ENCODE measurements at places on chromosomes 13 and 19. TPM values are rescaled to one million over a fixed set of nuclear protein-coding genes. Genes with fewer than 3 reads are reported as not detected.

Gene TPT1
- total RNA-seq, result 1,364 TPM

Gene TMEM145
- total RNA-seq, result 1.5 TPM

Gene ZNF20
- total RNA-seq, result 2.0 TPM

Gene FBXO27
- 14.6 TPM for total RNA-seq

Gene EXOC3L2
- not detected for total RNA-seq

Gene OXGR1
- 0.40 TPM for total RNA-seq

Gene GSX1
- total RNA-seq, result not detected

Gene CDC34
- total RNA-seq, result 46.1 TPM

Gene SHD
- not detected for total RNA-seq

Gene SPRYD7
- total RNA-seq, result 5.3 TPM

Gene GRWD1
- 75.0 TPM for total RNA-seq

Gene DLEU7
- not detected for total RNA-seq

Gene CEACAM16
- not detected for total RNA-seq

Gene ZNF221
- total RNA-seq, result 8.3 TPM

Gene ATP8B3
- 5.9 TPM for total RNA-seq

Gene KCNJ14
- total RNA-seq, result 9.9 TPM

- DNase-seq, result no peak
These were observed 277 bp downstream of the GIPC1 start for GRCh38 chr19:14495672-14496028.

DNA sequence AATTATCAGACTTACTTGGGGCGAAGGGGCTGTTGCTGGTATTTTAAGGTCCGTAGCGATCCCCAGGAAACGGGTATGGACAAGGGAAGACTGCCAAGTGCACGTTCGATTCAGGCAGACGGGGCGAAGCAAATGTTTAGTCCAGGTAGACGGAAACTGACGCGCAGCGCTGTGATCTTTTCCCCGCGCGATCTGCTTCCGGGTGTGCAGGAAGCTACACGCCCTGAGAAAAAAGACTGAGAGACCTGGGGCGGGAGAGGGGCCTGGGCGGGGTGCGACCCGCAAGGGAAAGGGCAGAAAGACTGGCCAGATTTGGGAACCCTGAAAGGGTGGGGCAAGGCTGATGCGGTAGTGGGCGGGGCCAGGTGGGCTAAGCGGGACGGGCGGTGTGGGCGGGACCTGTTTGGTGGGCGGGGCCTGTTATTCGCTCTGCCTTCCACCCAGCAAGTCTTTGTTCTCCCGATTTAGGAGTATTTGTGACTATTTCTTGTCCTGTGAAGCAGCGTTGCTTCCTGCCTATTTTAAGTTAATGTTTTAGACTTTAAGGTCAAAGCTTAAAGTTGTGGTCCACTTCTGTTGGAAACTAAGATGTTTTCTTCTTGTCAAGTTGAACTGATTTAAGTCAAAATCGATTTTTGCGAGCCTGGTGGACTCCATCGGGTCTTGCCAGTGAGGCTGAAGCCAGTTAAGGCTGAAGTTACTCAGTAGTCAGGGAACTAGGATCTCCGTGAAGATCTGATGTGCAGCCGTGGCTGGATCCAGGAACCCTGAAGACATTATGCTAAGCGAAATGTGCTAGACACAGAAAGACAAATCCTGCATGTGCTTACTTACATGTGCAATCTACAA lies at the start of gene ZNF836:
TSS of gene ZNF836 (minus strand) at position 301 of the 849 bp plus-strand sequence. CDS start 3,549 bp downstream, outside the sequence.
- DNase-seq, result peak; percentile 91

GRCh38 chr13:53079691-53080090 lies 51.1 kb downstream of the OLFM4 start:
- DNase-seq, result no peak

- peak; percentile 73 for DNase-seq
These were observed 3.6 kb upstream of the MYO1F start for GRCh38 chr19:8580710-8581281.

DNA sequence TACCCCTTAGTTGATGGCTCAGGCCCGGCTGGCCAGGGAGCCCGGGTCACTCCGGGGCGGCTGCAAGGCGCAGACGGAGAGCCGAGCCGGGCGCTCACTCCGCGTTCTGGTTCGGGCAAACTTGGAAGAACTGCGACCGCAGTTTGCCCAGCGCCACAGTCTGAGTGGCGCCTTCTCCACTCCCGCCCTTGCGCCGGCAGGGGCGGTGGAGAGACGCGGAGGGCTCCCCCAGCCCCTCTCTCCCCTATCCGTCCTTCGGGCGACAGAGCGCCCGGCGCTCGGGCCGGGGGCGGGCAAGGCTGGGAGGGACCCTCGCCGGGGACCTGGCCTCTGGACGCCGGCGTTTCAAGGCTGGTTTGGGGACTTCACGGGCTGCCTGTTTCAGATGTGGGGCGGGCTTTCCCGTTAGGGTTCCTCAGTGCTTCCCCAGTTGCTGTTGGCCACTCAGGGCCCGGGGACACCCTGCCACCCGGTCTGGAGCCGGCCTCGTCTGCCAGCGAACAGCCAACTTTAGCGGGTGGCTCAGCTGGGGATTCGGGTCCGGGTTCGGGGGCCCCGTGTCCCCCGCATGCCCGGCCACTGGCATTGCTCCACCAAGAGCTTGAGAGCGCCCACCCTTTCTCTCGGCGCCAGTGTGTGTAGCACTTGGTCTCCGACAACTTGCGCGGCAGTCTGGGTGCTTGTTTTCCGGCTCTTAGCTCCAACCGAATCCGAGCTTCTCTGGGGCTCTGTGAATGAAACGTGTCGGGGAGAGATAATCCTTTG lies 1.5 kb downstream of the GPC6 start:
- DNase-seq, result no peak

DNA sequence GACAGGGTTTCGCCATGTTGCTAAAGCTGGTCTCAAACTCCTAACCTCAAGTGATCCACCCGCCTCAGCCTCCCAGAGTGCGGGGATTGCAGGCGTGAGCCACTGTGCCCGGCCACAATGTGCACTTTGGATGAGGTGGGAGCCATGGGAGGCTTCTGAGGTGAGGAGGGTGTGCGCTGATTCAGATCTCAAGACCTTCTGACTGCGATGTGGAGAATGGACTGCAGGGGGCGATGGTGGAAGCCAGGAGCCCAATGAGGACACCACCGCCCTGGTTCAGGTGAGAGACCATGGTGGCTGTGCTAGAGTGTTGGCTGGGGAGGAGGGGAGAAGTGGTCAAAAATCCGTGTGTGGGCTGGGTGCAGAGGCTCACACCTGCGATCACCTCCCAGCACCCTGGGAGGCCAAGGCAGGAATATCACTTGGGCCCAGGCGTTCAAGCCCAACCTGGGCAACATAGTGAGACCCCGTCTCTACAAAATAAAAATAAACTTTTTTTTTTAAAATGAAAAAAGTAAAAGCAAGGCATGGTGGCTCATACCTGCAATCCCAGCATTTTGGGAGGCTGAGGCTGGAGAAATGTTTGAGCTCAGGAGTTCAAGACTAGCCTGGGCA lies 5.6 kb downstream of the INAFM1 start:
- peak; percentile 66 for DNase-seq

DNA sequence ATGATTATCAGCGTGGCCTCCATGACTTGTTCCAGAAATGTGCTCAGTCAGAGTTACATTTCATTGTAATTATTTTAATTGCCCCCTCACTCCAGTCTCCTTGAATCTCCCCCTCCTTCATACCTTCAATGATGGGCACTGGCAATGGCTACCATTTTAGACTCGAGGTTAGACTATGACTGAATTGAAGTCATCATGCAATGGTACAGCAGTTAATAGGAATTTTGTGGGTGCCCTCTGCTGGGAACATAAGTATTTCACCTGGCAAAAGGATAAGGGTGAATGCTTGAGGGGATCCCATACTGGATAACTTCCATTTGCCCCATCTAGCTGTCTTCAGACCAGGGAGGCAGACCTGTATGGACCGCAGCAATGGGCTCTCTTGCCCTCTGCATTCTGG lies 32.2 kb upstream of the USP12 start:
- no peak for DNase-seq

GRCh38 chr13:23752111-23753001 lies 136.8 kb downstream of the MIPEP start:
- DNase-seq, result no peak

GRCh38 chr19:48698046-48698445 lies 2.3 kb downstream of the FUT2 start:
- peak; percentile 42 for DNase-seq

GRCh38 chr13:51244637-51245405 lies 22.6 kb downstream of the FAM124A start:
- no peak for DNase-seq

- no peak for DNase-seq
These were observed 29.7 kb upstream of the ENOX1 start for GRCh38 chr13:43816401-43816889.

DNA sequence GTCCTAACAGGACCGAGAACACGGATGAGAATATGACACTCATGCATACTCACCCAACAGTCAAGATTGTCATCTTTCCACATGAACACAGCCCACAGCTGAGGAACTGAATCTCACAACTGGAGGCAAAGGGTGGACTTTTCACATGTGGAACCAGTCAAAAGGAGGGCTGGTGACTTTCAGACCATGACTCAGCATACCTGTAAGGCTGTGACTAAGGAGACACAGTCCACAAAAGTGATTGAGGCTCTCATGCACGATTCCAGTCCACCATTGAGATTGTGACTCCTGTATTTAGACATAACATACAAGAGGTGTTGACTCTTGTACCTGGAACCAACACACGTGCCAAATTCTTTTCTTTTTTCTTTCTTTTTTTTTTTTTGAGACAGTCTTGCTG lies 40.0 kb downstream of the ZNF729 start:
- DNase-seq, result no peak

GRCh38 chr19:34484328-34484727 lies 2.8 kb downstream of the WTIP start:
- DNase-seq, result no peak

GRCh38 chr19:7267792-7268704 lies 26.2 kb downstream of the INSR start:
- DNase-seq, result no peak

DNA sequence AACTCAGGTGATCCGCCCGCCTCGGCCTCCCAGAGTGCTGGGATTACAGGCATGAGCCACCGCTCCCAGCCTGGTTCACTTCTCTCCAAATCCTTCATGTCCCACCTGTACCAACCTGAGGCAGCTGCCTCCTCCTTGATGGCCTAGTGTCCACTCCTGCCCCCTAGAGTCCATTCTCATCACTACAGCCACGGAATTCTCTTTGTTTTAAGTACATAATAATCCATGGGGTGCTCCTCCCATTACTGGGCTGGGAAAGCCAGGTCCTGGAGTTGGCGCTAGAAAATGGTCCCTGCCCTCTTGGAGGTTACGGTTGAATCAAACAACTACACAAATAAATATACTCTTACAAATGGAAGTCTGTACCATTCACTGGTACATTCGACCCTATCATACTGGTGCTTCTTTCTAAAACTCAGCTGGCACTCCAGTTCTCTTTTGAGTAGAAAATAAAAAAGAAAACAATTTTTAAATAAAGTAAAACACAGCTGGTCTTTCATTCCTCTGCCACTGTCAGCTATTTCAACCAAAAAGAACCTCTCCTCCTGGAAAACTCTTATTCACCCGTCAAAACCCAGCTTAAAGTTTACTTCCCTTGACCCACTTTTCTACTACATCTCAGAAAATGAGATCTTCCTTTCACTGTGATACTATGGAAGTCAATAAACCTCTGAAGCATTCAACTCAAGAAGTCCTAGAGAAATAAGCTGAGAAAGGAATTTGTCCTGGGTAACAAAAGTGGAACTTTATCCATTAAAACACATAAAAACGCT lies 22.4 kb upstream of the ARHGEF18 start:
- no peak for DNase-seq

DNA sequence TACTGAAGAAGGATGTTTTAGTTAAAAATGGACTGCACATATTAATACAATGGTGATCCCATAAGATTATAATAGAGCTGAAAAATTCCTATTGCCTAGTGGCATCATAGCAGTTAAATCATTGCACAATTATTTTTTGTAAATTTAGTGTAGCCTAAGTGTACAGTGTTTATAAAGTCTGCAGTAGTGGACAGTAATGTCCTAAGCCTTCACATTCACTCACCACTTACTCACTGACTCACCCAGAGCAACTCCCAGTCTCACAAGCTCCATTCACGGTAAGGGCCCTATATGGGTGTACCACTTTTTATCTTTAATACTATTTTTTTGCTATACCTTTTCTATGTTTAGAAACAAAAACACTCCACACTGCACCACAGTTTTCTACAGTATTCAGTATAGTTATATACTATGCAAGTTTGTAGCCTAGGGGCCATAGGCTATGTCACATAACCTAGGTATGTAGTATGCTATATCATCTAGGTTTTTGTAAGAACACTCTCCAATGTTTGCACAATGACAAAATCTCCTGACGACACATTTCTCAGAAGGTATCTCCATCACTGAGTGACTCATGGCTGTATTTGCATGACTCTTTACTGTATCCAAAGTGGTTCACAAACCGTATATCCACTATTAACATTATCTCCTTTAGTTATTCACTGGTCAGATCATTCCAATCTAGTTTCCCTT lies 536.0 kb downstream of the KLF12 start:
- no peak for DNase-seq

- no peak for DNase-seq
These were observed 21.2 kb downstream of the PGPEP1 start for GRCh38 chr19:18361646-18362045.

- DNase-seq, result peak; percentile 39
These were observed 122.0 kb downstream of the ENOX1 start for GRCh38 chr13:43664700-43665191.

- peak; percentile 51 for DNase-seq
These were observed 13.1 kb upstream of the MEDAG start for GRCh38 chr13:30892966-30893365.

- DNase-seq, result no peak
These were observed 8.8 kb upstream of the RLN3 start for GRCh38 chr19:14019100-14019499.

DNA sequence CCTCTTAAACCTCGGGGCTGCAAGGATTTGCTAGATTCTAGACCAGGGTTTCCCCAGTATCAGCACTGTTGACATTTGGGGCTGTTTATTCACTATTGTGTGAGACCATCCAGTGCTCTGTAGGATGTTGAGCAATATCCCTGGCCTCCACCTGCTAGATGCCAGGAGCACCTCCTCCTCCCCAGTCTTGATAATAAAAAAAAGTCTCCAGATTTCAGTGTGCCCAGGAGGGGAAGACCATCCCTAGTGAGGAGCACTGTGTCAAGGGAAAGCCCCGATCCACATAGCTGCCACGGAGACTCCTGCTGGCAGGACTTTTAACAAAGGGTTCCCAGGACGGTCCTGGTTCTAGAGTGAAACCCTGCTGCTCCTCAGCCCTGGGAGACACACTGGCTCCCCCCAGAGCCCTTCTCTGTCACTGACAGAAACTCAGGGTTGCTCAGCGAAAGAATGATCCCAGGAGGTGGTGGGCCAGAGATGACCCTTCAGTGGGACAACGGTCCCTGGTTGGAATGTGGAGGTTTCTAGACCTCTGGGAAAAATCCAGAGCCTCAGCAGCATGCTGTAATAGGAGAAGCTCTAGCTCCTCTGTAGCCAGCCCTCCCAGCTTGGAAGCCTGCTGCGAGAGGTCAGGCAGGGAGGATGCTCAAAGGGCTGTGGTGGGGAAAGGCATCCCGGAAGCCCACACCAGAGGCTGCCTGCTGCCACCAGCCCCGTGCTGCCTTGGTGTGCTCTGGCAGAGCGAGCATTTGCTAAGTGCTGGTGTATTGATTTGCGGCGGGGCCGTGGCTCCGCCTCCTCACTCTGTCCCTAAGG lies 20.3 kb downstream of the LYL1 start:
- peak; percentile 74 for DNase-seq

GRCh38 chr19:13356185-13356584 lies 150.1 kb downstream of the CACNA1A start:
- DNase-seq, result no peak

- no peak for DNase-seq
These were observed 104.4 kb downstream of the KDM4B start for GRCh38 chr19:5073153-5073844.
